ENCODE measurements at places on chromosomes 11 and 22. TPM values are rescaled to one million over a fixed set of nuclear protein-coding genes. Genes with fewer than 3 reads are reported as not detected.

Gene ARHGAP8
- total RNA-seq, result 1.4 TPM

Gene TRMT2A
- 24.7 TPM for total RNA-seq

Gene UCP3
- total RNA-seq, result 1.4 TPM

Gene LYVE1
- 0.27 TPM for total RNA-seq

Gene CSF2RB
- not detected for total RNA-seq

Gene FAT3
- 0.27 TPM for total RNA-seq

Gene SYT7
- 1.2 TPM for total RNA-seq

Gene SNX15
- total RNA-seq, result 25.1 TPM

Gene NR1H3
- 11.3 TPM for total RNA-seq

Gene FAM227A
- 0.80 TPM for total RNA-seq
